ENCODE measurements at places on chromosomes 3 and 15.

DNA sequence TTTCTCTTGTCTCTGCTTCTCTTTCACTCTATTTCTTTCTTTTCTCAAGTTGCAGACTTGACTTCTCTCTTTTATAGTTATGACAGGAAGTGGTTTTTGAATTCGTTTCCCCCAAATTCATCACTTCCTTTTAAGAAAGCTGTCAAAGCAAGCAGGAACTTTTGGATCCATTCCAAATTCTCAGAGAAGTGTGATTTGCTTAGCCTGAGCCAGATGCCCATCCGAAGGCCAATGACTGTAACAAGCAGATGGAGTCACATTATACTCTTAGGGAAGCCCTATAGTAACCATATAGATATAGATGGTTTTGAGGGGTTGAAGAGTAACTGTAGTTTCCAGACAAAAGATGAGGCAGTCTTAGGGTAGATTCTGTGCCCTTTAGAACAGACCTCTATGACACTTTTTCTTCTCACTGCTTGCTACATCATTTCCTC is 592.0 kb upstream of the KCNMB2 start:
- no peaks in the 10 kb centered on the region for H3K36me3 ChIP-seq
- no peak overlapping the region for H3K27ac ChIP-seq
- no peaks in the 10 kb centered on the region for H3K27me3 ChIP-seq
- peaks cover 6% of the 10 kb centered on the region for H3K4me1 ChIP-seq
- DNase-seq = no peak

GRCh38 chr15:64022571-64022970 is 23.7 kb downstream of the DAPK2 start:
- H3K4me1 ChIP-seq = peaks cover 27% of the 10 kb centered on the region
- H3K27ac ChIP-seq = no peak overlapping the region
- no peak for DNase-seq
- no peak overlapping the region for H3K4me3 ChIP-seq

- H3K36me3 ChIP-seq = no peaks in the 10 kb centered on the region
- no peak overlapping the region for H3K4me3 ChIP-seq
- no peaks in the 10 kb centered on the region for H3K27me3 ChIP-seq
- H3K27ac ChIP-seq = no peak overlapping the region
- no peaks in the 10 kb centered on the region for H3K4me1 ChIP-seq
- no peak for DNase-seq
Observed at GRCh38 chr3:156978481-156978961, 152.4 kb downstream of the LEKR1 start.

GRCh38 chr3:130457671-130458070 is 59.3 kb upstream of the COL6A6 start:
- H3K27me3 ChIP-seq = peaks cover 4% of the 10 kb centered on the region
- no peak overlapping the region for H3K4me3 ChIP-seq
- no peaks in the 10 kb centered on the region for H3K36me3 ChIP-seq
- no peak overlapping the region for H3K27ac ChIP-seq
- H3K4me1 ChIP-seq = no peaks in the 10 kb centered on the region

GRCh38 chr3:78029775-78030174 is 989.9 kb downstream of the ROBO2 start:
- H3K27me3 ChIP-seq = no peaks in the 10 kb centered on the region
- H3K4me1 ChIP-seq = no peaks in the 10 kb centered on the region
- no peak overlapping the region for H3K4me3 ChIP-seq
- DNase-seq = no peak
- H3K27ac ChIP-seq = no peak overlapping the region
- H3K36me3 ChIP-seq = no peaks in the 10 kb centered on the region

DNA sequence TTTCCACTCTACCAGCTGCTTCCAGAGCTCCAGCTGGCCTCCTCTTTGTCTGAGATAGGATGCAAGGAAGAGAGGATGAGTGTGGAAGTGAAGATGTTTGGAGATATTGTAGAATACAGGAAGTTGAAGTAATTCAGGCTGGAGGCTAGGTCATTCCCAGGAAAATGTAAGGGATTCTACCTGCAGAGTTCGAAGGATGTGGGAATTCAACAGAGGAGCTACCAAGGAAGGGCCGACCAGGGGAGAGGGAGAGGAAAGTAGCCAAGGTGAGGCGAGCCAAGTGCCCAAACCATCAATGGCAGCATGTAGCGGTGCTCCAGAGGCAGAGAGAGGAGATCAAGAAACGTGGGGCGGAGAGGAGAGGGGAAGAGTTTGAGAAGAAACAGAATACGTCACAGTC is 49.0 kb upstream of the EPHB3 start:
- H3K27me3 ChIP-seq = no peaks in the 10 kb centered on the region
- H3K4me3 ChIP-seq = no peak overlapping the region
- no peak overlapping the region for H3K27ac ChIP-seq
- DNase-seq = no peak
- no peaks in the 10 kb centered on the region for H3K36me3 ChIP-seq

DNA sequence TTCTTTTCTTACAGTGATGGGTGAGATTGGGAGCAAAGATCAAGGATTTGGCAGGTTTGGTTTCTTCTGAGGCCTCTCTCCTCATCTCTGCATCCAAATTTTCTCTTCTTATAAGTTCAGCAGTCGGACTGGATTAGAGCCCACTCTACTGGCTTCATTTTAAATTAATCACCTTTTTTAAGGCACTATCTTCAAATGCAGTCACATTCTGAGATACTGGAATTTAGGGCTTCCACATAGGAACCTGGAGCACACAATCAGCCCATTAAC is 56.5 kb upstream of the PLSCR4 start:
- no peaks in the 10 kb centered on the region for H3K4me1 ChIP-seq
- no peak for DNase-seq
- H3K36me3 ChIP-seq = no peaks in the 10 kb centered on the region
- no peak overlapping the region for H3K27ac ChIP-seq
- H3K4me3 ChIP-seq = no peak overlapping the region
